ENCODE measurements at places on chromosomes 3 and 15.

DNA sequence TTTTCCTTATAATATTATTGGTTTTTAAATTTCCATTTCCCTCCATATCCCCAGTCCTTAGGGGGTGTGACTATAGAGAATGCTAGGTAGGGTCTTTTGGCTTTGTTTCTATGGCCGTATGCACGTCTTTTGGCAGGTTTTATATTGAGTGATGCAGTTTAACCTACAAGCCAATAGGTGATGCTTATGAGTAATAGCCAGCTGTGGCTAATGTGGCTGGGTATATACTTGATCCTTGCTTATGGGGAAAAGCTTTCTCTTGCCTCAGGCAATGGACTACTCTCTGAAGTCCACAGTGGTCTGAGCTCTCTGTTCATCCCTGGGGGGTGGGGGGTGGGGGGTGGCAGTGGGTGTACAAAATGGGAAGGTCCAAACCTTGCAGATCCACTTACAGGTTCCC is 223.9 kb downstream of the MFSD1 start:
- DNase-seq, result no peak

DNA sequence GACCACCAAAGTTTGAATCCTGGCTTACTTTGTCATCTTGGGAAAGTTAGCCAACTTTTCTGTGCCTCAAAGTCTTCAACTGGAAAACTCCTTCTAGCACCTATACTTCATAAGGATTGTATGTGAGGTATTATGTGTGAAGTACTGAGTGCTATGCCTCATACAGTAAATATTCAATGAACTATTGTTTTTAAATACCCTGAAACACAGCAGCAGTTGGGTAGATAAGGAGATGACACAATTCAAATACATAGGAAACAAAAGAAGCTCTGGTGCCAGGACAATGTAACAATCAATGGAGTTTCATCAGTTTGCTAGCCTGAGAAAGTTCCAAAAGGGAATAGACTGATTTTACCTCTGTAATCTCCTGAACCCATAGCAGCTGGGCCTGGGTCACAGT is 43.3 kb downstream of the TUBGCP4 start:
- DNase-seq, result no peak

GRCh38 chr3:46349484-46350261 is 4.2 kb upstream of the CCR2 start:
- DNase-seq, result no peak

GRCh38 chr3:10004506-10004905 is 17.9 kb upstream of the EMC3 start:
- DNase-seq, result no peak

DNA sequence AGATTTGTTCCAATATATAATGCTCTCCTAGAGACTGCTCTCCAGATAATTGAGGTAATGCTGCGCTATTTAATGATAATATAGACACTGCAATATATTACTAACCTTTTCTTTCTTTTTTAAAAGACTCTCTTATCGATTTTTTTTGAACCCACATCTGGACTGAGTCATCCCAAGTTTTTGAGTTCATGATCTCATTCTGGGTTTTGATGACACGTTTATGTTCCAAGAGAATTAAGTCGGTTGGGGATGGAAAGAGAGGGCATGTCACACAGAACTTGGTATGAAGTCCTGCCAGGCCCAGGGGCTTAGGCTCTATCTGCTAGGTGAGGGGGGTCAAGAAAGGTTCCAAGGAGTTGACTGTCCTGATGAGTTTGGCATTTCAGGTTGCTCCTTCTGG is 431.1 kb downstream of the MFSD1 start:
- DNase-seq, result no peak

GRCh38 chr15:84788500-84788899 is 28.7 kb upstream of the ALPK3 start:
- DNase-seq, result no peak

DNA sequence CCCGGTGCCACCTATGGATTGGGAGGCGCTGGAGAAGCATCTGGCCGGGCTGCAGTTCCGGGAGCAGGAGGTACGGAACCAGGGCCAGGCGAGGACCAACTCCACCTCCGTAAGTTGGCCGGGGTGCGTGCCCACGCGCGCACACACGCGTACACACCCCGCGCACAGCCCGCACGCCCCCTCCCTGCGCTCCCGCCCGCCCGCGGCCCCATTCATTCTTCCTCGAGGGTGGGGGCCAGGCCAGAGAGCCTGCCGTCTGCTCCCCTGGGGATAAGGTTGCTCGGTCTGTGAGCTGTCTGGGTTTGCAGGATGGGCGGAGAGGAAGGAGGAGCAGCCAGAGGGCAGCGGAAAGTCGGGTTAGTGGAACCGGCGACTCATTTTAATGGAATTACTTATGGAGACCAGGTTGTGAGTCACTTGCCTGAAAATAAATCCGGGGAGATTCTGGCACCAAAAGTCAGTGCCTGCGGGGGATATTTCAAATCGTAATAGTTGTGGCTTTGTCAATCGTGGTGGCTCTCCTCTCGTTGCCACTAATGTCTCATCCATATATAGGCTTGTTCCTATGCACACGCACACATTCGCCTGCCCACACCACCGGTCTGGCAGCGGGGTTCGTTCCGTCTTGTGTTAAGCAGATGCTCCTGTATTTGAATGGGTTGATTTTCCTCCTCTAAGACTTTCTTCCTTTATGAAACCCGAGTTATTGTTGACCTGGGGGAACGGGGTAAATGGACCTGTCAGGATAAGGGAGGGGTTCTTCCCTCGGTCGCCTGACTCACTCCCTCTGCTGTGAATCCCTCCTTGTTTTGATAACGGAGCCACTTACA is 223.4 kb upstream of the IL12A start:
- DNase-seq, result no peak

DNA sequence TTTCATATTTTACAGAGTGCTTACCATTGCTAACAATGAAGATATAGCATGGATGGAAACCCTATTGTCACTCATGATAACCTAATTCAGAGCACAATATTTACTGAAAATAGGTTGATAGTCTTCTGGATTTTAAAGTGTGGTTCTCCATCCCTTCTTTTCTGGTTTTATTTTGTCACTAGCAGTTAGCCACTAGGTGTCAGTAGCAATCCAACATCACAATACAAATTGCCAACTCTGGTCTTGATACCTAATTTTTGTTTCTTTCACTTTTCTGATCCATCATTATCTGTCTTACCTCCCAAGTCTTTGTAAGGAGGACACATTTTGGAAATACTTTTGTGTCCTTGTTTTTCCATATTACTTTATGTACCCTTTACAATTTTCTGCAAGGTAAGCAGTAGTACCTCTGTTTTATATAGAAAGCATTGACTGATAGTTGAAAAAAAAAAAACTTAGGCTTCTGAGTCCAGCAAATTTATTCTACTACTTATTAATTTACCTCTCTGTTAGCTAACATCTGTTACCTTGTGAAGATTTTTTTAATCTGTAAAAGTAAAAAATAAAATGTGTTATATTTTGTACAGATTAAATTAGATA is 28.3 kb upstream of the CRYBG3 start:
- no peak for DNase-seq

DNA sequence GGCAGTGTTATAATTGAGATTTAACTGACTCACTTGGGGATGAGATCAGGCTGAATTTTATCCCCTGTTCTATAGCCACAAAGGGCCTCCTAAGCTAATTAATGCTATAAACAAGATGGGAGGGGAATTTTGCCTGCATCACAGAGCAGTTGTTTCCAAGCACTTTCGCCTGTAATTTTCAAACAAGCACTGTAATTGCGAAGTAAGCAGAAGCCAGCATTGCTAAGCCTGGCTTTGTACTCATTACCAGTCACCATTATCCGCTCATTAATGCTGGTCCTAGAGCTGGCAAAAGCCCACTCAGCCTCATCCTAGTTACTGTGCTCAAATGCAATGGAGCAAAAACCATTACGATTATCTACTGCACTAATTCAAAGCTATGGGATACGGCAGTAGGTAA is 356.6 kb upstream of the UBE2E2 start:
- no peak for DNase-seq

GRCh38 chr3:13700889-13701288 is 152.0 kb downstream of the FBLN2 start:
- no peak for DNase-seq

GRCh38 chr3:187798126-187798525 is 52.9 kb upstream of the BCL6 start:
- DNase-seq, result no peak

- no peak for DNase-seq
Measured at GRCh38 chr15:29149738-29150075, 119.9 kb downstream of the NSMCE3 start.

DNA sequence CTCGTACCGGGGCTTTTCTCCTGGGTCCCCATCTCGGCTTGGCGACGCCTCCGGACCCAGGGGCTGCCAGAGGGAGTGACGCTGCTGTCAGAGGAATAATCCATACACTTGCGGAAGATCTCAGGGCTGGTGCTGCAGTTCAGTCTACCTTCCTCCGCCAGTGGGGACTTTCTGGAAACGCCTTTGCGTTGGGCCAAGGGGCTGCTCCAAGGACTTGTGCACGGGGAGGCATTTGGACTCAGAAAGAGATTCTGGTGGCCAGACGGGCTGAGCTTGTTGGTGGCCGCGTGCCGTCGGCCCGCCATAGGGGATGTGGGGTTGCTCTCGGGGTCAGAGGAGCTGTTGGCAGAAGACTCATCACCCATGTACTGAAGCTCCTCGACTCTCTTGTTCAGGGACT is 21.8 kb downstream of the LARP6 start:
- DNase-seq, result no peak

GRCh38 chr15:63752075-63752684 is 81.6 kb downstream of the HERC1 start:
- no peak for DNase-seq

DNA sequence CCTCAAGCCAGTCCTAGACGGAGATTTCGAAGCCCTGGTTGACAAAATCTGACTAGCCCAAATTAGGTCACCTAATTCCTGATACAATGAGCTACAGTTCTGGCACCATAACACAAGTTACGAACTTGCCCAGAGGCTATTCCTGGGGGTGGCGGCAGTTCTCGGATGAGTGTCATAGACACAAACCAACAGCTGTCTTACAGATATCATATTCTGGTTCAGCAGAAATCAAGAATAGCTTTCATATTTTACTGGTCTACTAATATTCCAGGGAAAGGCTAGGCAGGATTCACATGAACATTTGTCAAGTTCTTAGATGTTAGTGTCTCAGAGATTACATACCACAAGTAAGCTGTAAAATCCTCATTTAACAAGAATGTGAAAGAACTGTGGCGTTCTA is 8.8 kb downstream of the ANAPC13 start:
- DNase-seq, result no peak

DNA sequence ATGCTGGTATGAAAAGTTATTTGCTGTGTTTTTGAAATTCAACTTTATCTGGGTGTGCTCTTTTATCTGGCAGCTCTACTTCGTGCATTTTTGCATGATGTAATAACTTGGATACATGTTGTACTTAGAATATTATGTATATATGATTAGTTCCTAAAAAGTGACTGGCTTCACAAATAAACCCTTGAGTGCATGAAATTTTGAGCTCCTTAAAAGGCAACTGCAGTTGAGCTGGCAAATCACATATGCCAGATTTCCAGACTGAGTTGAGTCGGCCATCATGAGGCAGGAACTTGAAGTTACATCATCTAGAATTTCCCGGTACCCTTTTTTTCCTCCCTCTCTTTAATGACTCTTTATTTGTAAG is 162.5 kb downstream of the FNDC3B start:
- DNase-seq, result no peak

GRCh38 chr3:43018246-43018645 is 39.1 kb downstream of the GASK1A start:
- no peak for DNase-seq

GRCh38 chr3:197835509-197835908 is 44.5 kb downstream of the LRCH3 start:
- no peak for DNase-seq

DNA sequence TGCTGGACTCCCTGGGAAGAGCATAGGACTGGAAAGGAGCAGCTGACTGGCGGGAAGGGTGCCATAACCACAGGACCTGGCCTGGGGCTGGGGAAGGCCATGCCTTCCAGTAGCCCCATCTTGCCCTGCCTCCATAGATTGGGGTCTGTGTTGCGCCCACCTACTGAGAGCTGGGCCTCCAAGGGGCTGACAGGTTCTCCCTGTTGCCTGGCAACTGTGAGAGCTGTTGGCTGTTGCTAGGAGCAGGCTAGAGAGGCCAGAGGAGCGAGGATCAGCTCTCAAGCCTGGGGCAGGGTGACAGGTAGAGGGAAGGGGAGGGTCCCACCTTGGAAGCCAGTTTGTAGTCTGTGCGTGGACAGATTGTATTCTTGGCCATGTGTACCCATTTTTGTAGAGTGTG is 2.8 kb upstream of the GNAI2 start:
- no peak for DNase-seq

DNA sequence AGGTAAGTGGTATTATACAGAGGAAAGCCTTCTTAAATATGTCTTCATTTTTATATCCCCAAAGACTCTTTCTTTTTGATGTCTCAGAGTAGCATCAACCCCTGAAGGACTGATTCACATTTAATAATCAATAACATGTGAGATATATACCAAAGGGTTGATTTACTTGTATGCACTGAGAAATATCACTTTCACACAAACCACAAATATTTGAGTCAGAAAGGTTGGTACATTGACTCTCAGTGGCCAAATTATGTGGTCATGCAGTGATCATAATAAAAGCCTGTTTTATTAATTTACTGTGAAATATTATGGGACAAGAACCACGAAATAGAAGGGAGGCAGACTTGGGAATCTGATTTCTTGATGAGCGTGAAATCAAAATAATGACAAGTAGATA is 329.0 kb downstream of the GBE1 start:
- DNase-seq, result no peak

DNA sequence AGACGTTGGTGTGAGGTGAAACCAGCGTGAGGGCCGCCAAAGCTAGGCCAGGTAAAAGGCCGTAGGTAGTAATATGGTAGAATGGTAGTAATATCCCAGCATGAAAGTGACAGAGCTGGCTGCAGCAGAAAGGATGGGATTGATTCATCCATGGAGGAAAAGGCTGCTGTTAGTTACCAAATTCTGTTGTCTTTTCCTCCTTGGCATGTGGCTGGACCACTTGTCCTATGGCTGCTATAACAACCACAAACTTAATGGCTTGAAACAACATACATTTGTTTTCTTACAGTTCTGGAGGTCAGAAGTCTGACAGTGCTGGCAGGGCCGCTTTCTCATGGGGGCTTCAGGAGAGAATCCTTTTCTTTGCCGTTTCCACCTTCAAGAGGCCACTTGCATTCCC is 47.8 kb upstream of the CHST2 start:
- no peak for DNase-seq

- no peak for DNase-seq
Measured at GRCh38 chr3:135090020-135090717, 295.1 kb downstream of the EPHB1 start.

DNA sequence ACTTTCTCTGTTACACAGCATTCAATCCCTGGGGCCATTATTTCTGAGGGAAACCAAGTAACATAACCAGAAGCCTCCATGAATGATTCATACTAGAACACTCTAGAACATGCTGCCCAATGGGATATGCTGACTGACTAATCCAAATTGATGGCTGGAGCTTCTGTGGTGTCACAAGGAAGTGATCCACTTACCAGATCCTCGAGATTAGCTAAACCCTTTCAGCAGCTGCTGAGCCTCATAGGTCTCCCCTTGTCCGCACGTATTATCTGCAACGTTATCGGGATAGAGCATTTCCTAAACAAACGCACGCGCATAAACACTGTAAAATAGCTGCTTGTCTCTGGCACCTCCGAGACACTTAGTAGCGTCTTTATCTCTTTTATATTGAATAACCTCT is 61.2 kb upstream of the PROK2 start:
- no peak for DNase-seq
